ENCODE measurements at places on chromosomes 4 and X. TPM values are rescaled to one million over a fixed set of nuclear protein-coding genes. Genes with fewer than 3 reads are reported as not detected.

- no peak for DNase-seq
Observed at GRCh38 chr4:3269991-3270611, 21.1 kb downstream of the MSANTD1 start.

DNA sequence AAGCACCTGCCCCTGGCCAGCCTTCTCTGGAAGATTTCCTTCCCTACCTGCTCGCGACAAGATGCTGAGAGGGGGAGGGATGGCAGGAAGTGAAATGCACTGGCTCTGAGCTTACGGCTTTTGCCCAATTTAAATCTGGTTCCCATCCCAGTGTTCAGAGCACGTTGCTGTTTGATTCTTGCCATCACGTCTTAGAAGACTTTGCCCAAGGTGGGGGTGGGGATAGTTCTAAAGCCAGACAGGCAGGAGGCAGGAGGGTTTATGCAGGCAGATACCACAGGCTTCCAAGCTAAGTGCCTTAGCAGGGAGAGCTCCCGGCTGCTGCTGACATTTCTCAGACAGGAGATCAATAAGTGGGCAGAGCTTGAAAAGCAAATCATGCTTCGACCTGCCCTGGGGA lies 393.9 kb downstream of the MID1IP1 start:
- DNase-seq: no peak

The CPE gene
- 19.8 TPM for total RNA-seq

GRCh38 chrX:107823042-107823441 lies 2.6 kb upstream of the MID2 start:
- no peak for DNase-seq

The EMCN gene
- total RNA-seq: not detected

DNA sequence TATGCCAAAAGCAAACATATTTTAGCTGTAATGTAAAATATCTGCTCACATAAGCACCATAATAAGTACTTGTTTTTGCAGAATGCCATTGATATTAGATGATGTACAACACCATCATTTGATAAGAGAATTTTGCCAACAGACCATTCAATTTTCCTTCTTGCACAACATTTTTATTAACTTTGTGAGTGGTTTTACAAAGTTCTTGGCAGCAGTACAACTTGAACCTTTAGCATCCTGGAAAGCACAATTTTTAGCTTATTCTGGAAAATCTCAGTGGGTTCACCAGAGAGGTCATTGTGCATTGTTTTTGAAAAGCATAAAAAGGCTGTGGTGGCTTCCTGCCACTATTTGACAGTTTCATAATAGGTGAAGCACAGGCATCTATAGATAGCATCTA lies 26.4 kb upstream of the REPS2 start:
- DNase-seq: no peak

DNA sequence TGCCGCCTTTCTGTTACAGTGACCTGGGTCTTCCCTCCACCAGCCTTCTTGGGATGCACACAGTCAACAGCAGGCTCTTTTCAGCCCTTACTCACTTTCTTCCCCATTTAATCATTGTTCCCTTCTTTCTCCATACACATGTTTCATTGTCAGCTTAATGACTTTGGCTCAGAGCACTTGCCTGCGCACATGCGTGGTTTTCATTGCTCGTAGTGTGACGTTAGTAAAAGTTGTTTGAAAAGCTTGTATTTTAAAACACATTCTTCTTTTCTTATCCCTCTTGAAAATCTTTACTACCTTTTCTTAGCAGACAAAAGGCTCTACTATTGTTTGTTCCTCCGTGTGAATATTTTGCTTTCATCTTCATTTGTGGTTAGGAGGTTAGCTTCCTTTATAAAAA lies 19.7 kb upstream of the SCOC start:
- DNase-seq: no peak

DNA sequence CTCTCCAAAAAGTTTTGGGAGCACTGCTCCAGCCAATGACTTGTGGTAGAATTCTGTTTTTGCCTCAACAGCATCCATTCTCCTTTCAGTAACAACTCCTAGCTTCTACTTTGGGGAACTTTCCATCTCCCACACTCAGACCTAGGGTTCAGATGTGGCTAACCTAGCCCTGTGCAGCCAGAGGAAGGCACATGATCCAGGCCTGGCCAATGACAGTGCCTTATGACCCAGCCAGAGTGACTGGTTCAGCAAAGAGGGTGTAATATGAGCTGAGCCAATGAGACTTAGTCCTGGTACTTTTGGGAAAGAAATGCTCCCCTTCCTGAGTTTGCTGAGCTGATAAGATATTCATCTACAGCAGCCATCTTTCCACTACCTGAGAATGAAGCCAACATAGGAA lies 5.4 kb upstream of the USP46 start:
- DNase-seq: no peak

DNA sequence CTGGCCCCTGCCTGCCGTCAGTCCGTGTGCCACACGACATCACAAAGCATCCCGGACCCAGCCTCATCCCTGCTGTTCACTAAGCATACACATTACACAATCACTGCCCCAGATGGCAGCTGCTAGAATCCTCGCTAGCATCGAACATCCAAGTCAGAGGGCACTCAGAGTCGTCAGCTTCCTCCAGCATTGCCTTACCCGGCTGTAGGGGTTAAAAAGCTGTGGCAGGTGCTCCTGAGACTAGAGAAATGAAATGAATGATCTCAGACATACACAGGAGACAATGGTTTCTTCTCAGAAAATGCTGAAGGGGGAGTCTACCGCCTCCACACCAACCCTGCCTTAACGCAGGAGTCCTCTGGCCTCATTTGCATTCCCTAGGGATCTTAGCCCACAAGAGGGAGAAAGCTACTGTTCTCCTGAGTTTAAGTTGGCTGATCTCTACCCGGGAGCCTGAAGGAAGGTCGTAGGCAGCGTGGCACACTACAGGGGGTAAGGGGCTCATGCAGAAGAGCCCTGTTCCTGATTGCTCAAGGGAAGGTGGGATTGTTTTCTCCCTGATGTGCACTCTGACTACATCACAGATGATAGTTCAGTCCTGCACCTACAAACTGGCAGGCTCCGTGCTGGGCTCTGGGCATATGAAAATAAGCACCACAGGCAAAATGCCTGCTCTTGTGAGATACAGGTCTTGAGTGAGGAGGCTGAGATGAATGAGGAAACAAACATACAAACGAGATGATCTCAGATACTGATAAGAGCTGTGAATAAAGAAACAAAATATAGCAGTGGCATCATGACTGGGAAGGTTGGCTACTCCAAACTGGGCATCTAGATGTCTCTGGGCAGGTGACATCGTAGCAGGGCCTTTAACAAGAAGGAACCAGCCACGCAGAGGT lies 2.6 kb upstream of the KIAA0232 start:
- DNase-seq: no peak

The TBC1D8B gene
- 12.8 TPM for total RNA-seq

The SLC6A8 gene
- 20.5 TPM for total RNA-seq

The FGB gene
- not detected for total RNA-seq

- DNase-seq: peak; percentile 54
Observed at GRCh38 chr4:1247864-1248244, 1.1 kb downstream of the CTBP1 start.

GRCh38 chrX:20461576-20461975 lies 194.9 kb upstream of the RPS6KA3 start:
- DNase-seq: peak; percentile 2

GRCh38 chr4:16760617-16761363 lies 137.7 kb downstream of the LDB2 start:
- DNase-seq: no peak

The LINC00632 gene
- total RNA-seq: not detected

DNA sequence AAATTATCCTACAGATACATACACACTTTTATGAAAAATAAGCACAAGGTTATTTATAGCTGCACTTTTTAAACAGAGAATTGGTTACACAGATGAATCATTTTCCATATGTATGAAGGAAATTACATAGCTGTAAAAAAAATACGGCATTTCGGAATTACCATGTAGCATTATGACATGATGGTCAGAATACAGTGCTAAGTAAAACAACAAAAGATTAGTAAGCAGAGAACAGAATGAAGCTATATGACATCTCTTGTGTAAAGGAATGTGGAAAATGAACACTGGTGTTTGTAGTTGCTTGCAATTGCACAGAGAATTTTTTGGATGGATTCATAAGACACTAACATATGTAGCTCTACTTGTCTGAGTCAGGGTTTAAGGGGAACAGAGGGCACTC lies 1222.0 kb upstream of the PRKX start:
- no peak for DNase-seq

The WAS gene
- not detected for total RNA-seq

The BTK gene
- total RNA-seq: under 0.01 TPM

DNA sequence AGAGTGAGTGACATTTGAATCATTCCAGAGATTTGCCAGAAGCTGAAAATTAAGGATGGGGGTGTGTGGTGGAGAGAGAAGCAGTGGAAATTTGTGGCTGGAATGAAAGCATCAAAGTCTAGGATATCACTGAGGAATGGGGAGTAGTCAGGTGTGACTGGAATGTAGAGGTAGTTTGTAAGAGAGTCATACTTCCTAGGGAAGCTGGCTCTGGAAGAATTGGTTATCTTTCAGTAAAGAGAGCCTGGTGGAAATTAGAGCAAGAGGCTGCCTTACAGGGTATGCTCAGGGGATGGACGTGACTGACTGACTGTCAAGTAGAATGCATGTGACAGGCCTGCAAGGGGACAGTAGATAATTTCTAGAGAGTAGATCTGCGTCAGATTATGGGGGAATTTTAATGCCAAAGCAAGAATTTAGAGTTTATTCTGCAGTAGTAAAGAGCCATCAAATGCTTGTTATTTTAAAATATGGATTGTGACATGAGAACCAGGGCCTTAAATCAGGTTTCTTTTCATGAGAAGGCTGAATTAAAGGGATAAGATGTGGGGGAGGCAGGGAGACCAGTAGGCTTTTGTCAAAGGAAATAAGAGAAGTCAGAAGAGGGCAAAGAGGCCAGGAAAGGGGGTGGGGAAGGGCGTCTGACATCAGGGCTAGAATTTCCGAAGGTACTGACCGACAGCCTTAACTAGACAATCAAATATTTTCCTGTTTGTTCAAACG lies 109.9 kb downstream of the AFF1 start:
- DNase-seq: no peak

DNA sequence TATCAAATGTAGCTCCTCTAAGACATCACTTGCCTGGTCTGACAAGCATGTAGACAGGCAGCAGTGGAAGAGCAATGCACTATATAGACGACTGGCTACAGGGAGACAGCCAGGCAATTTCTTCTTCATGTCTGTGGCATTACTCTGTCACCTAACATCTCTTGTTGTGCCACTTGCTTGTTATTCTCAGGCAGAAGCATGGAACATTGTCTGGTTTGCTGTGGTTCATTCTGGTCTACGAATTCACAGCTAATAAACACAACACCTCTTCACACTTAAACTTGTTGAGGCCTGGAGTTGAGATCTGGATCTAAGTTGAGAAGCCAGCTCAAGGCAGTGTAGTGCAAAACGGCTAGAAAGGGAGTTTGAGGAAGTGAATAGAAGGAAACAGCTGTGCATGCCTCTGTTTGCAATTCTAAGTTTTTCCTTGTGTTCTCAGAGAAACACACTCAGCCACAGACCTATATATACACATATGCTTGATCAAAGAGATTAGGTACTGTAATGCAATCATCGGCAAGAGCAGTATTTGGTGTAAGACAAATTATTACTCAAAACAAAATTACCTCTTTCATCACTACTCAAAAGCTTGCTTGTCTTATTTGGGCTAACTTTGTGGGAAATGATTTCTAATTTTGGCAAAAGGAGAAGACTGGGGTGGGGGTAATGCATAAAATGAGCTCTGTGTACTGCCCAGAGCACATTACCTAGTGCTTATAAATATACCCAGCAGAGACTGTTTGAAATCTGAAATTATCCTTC lies 243.8 kb downstream of the PPP3CA start:
- no peak for DNase-seq

GRCh38 chrX:123477673-123478072 lies 255.2 kb downstream of the THOC2 start:
- DNase-seq: no peak

GRCh38 chrX:132592880-132593279 lies 104.0 kb upstream of the MBNL3 start:
- no peak for DNase-seq

The MAGEA8 gene
- total RNA-seq: not detected

GRCh38 chrX:136273986-136274385 lies 22.8 kb upstream of the MAP7D3 start:
- no peak for DNase-seq

DNA sequence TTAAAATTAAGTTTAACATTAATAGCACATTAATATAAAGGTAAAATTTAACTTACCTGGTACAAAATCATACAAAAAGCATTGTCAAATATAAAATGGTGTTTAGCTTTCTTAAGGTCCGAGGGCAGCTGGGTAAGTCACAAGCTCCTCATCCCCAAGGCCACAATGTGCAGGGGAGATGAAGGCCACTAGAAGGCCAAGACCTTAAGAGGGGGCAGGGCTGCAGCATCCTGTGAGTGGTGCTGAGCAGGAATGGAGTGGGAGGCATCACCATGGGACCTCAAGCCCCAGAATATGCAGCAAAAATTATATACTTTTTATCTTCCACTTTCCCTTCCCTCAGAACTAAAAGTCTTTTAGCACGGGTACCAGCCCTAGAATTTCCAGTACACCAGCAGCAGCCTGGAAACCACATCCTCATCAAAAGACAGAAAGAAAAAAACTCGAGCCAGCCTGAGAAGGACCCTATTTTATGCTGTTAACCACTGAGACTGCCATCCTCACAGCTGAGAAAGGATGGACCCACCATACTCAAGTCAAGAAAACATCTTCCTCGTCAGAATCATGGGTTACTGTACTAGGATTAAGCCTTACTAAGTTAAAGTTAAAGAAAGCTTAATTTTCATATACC lies 13.0 kb upstream of the RHOXF2 start:
- no peak for DNase-seq

DNA sequence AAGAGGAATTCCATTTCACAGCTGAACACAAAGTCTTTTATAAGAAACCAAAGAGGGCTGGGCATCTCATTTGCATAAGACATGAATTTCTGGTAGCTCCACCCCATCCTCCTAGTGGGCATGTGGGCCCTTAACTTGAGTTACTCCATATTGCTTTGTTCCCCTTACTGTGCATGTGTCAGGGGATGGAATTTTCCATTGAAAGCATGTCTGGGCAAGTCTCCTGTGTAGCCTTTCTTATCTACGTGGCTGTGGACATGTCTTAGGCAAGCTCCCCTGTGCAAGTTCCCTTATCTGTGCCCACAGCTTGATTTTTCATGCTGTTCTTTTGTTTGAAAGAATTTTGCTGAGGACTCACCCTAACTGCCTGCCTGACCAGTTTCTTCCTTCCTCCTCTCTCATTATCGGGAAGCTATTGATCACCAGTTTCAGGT lies 123.5 kb upstream of the JADE1 start:
- DNase-seq: peak; percentile 56

The GAGE12E gene
- not detected for total RNA-seq

The ZNF711 gene
- total RNA-seq: 0.87 TPM

GRCh38 chrX:50942471-50942870 lies 31.9 kb downstream of the BMP15 start:
- no peak for DNase-seq

The NEIL3 gene
- total RNA-seq: 7.5 TPM
